ENCODE measurements at places on chromosomes 5 and 9.

- no peak for DNase-seq
These were observed at the start of gene COL5A1 for GRCh38 chr9:134641173-134641989. COL5A1 (plus strand) TSS chr9:134641803; CDS start chr9:134642188, 385 bp downstream.

DNA sequence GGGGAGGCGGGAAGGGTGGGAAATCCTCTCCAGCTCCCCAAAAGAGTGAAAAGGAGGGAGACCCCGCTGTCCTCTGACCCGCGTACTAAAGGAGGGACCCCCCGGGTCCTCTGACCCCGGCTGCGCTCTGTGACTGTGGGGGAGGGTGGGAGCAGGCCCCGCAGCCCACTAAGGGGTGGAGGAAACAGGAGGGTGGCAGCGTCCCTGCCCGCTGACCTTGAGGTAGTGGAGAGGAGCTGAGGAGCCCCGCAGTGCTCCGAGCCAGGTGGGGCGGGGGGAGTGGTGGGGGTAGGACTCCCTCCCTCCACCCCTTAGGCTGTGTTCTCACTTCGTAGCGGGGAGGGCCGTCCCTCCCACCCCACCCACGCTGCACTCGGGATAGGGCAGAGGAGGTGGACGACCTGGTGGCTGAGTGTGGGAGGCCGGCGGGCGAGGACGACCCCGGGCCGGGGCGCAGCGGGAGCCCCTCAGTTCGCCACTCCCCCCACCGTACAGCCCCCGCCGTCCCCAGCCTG lies 449 bp upstream of the ADCY2 start:
- no peak for DNase-seq

- no peak for DNase-seq
These were observed 522.3 kb upstream of the ST8SIA4 start for GRCh38 chr5:101425339-101425859.

- no peak for DNase-seq
These were observed 79.5 kb downstream of the OSMR start for GRCh38 chr5:38925154-38925925.

GRCh38 chr9:92654481-92655301 lies 15.2 kb downstream of the IPPK start:
- no peak for DNase-seq

DNA sequence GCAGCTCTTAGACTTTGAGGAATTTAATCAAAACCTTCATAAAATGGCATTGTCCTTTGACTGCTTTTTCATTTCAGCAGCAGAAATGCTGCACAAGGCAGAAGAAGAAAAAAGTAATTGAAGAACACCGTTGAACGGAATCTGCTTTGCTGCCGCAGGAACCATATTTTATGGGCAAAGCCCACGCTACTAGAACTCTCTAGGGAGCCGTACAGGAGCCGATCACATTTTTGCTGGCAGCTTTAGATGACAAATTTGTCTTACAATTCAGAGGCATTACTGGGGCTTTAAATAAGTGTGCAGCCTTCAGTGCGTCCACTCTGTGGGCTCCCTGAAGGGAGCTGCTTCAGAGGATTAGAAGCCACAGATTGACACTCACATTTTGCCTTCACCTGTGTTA lies 5.4 kb downstream of the CFAP90 start:
- DNase-seq = no peak

DNA sequence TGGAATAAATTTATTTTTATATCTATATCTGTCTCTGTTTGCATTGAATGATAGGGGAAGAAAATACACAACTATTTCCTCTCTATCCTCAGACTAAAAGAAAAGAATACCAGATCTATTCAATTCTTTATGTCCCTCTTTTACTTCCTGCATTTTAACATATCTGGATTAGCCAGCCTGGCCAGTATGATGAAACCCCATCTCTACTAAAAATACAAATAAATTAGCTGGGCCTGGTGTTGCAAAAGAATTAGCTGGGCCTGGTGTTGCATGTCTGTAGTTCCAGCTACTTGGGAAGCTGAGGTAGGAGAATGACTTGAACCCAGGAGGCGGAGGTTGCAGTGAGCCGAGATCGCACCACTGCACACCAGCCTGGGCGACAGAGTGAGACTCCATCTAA lies 182.0 kb downstream of the LURAP1L start:
- DNase-seq = no peak

- DNase-seq = no peak
These were observed 3.0 kb downstream of the N4BP3 start for GRCh38 chr5:178116143-178116885.

GRCh38 chr9:122127396-122127798 lies 32.2 kb downstream of the NDUFA8 start:
- DNase-seq = no peak

- DNase-seq = no peak
These were observed 105.4 kb upstream of the FER start for GRCh38 chr5:108642170-108642906.

- no peak for DNase-seq
These were observed 190.8 kb downstream of the MEF2C start for GRCh38 chr5:88691945-88692868.

- DNase-seq = no peak
These were observed 1.3 kb downstream of the NOTCH1 start for GRCh38 chr9:136544548-136544963.

- DNase-seq = no peak
These were observed 114.8 kb upstream of the COL5A1 start for GRCh38 chr9:134526584-134527477.

DNA sequence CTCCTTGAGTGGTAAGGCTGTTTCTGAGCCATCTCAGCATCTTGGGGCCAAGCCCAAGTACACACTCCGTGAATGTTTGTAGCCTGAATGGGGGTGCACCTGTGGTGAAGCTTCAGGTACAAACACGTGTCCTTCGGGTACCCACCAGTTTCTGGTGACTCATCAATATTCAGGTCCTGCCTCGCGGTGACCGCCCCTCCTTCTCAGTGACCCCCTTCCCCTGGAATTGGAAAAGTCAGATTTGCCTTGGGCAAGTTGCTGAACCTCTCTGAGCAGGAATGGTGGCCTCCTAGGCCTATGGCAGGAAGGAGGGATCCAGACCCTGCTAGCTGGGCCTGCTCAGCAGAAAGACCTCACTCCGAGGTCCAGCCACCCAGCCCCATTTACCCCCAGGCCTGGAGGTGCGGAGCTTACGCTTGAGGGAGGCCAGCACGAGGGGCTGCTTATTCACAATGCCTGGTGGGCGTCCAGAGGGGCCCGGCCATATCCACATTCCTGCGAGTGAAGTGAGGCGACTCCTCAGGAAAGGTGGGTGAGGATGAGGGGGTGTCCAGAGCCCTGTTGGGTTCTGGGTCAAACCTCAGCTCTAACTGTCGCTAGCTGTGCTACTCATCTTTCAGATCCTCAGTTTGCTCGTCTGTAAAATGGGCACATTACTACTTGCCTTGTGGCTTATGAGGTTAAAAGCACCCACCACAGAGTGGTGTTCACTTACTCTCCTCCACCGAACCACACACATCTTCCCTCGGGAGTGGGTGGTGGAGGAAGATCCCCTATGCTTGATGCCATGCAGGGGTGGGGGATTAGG lies 7.0 kb downstream of the ADGRD2 start:
- no peak for DNase-seq

DNA sequence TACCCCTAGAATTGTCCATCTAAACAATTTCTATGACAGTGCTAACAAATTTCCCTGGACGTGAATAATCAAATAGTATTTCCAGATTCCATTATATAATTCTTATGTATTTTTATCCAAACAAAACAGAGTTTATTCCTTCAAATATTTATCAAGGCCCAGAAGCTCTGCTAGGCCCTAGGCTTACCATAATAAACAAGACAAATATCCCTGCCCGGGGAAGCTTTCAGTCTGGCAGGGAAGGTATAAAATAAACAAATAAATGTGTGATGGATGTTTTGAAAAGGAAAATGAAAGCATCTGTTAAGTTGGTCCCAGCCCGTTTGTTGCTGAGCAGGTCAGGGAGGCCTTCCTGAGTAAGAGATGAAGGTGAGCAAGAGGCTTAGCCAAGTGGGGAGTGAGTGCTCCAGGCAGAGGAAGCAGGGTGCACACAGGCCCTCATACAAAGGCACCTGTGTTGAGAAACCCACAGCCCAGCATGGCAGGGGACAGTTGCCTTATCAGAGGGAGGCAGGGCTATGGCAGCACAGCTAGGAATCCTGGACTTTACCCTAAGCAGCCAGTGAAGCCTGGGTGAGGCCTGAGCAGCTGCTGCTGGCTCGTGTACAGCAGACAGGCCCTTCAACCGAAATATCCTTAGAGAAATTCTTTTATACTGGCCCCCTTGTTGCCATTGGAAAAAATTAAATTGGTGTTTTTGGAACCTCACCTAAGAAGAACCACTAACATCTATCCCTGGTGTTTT lies 7.7 kb upstream of the SLC35D2 start:
- no peak for DNase-seq

Data from cerebellar nuclear complex (tissue), 1 donor.